Psoas muscle (tissue), 8 donors: ENCODE measurements at places on chromosomes 2 and 18.

DNA sequence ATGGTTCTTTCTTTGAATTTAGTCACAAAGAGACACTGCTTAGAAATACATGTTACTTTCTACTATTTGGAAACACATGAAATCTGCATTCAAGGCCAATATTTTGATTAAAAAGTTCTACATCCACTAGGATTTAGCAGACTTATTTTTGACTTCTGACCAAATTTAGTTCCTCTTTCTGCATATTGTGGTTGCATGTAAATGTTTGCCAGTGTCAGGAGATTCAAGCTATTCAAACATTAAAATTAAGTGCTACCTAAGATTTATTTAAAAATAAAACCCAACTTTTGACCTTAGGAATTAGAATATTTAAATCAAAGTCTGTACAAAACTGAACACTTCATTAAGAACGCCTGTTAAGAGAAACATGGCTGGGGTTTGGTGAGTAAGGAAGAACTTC lies 891.1 kb downstream of the CPS1 start:
- DNase-seq: no peak

GRCh38 chr18:46422552-46423055 lies 234.4 kb downstream of the LOXHD1 start:
- DNase-seq: no peak

GRCh38 chr2:186757009-186757408 lies 63.1 kb downstream of the FAM171B start:
- DNase-seq: no peak

GRCh38 chr18:56139792-56140254 lies 498.6 kb downstream of the TXNL1 start:
- DNase-seq: peak; percentile 79

GRCh38 chr2:237435844-237436587 lies 22.1 kb upstream of the COL6A3 start:
- peak; percentile 71 for DNase-seq

- peak; percentile 74 for DNase-seq
Measured at GRCh38 chr2:46490521-46491141, 11.3 kb downstream of the TMEM247 start.

DNA sequence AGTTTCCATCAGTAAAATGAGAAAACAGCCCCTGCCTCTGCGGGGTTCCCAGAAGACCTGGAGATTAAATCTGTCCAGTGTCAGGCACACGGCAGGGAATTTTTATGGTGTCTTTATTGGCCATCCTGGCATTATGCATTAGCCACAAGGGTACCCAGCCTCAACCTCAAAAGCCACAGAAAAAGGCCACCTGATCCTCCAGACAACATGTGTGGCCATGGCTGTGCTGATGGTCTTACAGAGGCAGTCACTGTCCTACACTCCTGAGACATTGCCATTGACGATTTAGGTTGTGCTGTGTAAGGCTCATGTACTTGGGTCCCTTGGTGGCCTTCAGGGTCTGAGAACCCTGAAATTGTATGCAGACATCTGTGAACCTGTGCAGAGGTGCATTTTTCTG lies 115.6 kb downstream of the SMAD7 start:
- no peak for DNase-seq

DNA sequence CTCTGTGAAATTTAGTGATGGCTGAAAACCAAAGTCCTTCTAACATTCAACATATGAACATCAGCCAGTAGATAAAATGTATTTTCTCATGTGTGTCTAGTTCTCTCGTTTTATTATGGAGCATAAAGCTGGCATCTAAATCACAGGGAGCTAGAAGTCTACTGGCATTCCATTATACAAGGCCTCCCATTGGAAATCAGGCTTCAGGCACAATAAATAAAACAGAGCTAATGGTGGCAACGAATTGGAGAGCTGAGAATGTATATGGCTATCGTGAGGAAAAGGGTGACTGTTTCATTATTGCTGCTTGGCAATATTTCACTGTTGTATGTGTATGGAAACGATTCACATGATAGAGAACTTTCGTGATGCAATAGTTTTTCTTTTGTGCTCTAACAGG lies 62.4 kb downstream of the SLC5A7 start:
- DNase-seq: no peak
